Panc1 (cell line): ENCODE measurements at places on chromosomes 1 and 21. TPM values are rescaled to one million over a fixed set of nuclear protein-coding genes. Genes with fewer than 3 reads are reported as not detected.

Gene DIP2A
- total RNA-seq, result 22.9 TPM

- no peak for DNase-seq
Observed at GRCh38 chr1:41342774-41343355, 18.4 kb upstream of the FOXO6 start.

Gene CSMD2
- not detected for total RNA-seq

Gene RPS6KC1
- 20.5 TPM for total RNA-seq

Gene SPRTN
- total RNA-seq, result 20.0 TPM

DNA sequence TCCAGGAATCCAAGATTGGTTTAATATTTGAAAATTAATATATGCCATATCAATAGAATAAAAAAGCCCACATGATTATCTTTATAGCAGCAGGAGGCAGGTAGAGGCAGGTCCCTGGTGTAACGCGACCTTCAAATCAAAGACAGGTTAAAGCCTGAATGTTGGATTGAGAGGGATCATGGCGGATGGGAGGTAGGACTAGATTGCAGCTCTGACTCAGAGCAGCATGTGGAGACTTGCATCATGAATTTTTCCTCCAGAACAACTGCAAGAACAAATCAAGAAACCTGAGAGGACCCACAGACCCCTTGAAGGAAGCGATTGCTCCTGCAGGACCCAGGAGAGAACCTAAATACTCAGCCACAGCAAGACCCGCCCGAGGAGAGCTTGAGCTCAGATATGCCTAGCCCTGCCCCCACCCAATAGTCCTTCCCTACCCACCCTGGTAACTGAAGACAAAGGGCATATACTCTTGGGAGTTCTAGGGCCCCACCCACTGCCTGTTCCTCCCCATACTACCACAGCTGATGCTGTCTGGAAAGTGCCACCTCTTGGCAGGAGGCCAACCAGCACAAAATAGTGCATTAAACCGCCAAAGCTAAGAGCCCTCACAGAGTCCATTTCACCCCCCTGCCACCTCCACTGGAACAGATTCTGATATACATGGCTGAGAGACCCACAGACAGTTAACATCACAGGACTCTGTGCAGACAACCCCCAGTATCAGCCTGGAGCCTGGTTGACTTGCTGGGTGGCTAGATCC is 19.5 kb downstream of the S100B start:
- no peak for DNase-seq

- DNase-seq, result no peak
Observed at GRCh38 chr21:26941421-26941820, 25.5 kb downstream of the ADAMTS5 start.

- DNase-seq, result no peak
Observed at GRCh38 chr21:44792702-44793591, 8.7 kb downstream of the UBE2G2 start.

- no peak for DNase-seq
Observed at GRCh38 chr1:31609514-31610118, 7.9 kb upstream of the HCRTR1 start.

Gene NBPF6
- not detected for total RNA-seq

DNA sequence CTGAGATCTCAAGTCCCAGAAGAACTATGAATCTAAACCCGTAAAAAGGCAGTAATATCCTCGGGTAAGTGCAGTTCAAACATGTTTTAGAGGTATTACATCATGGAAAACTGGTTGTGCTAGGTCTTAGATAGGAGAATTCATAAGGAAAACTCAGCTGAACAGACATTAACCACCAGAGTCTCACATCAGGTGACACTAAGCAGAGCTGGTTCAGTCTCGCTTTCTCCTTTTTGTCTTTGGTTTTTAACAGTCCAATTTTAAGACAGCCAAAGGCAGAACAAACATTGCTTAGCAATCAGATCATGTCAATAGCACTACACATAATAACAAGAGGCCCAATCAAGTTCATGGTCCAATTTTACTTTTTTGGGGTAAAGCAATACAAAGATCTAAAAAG is 63.1 kb upstream of the MUTYH start:
- DNase-seq, result no peak

DNA sequence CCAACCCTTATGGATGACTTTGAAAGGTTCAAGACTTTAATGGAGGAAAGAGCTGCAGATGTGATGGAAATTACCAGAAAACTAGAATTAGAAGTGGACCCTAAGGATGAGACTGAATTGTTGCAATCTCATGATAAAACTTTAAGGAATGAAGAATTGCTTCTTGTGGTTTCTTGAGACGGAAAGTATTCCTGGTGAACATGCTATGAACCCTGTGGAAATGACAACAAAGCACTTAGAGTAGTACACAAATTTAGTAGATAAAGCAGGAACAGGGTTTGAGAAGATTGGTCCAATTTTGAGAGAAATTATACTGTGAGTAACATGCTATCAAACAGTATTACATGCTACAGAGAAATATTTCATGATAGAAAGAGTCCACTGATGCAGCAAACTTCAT is 215.4 kb downstream of the OMA1 start:
- DNase-seq, result no peak
